Spinal cord (tissue), 10 donors: ENCODE measurements at places on chromosomes 16 and 17. TPM values are rescaled to one million over a fixed set of nuclear protein-coding genes. Genes with fewer than 3 reads are reported as not detected.

SLC38A8 gene
- 0.97 TPM for polyA plus RNA-seq

RFFL gene
- 28.1 TPM for polyA plus RNA-seq

CYBA gene
- 64.6 TPM for polyA plus RNA-seq

RGS11 gene
- polyA plus RNA-seq = 29.5 TPM

SLC12A3 gene
- polyA plus RNA-seq = 0.11 TPM

CYLD gene
- 36.4 TPM for polyA plus RNA-seq

TOB1 gene
- polyA plus RNA-seq = 38.0 TPM

MLKL gene
- polyA plus RNA-seq = 1.6 TPM

TMEM92 gene
- polyA plus RNA-seq = 3.0 TPM

ZP2 gene
- not detected for polyA plus RNA-seq

DDX42 gene
- 114 TPM for polyA plus RNA-seq

GNAO1 gene
- polyA plus RNA-seq = 278 TPM

MYH1 gene
- polyA plus RNA-seq = not detected

SOX15 gene
- 15.2 TPM for polyA plus RNA-seq

PLA2G10 gene
- 0.39 TPM for polyA plus RNA-seq

IL34 gene
- polyA plus RNA-seq = 4.0 TPM

HSPB9 gene
- 0.51 TPM for polyA plus RNA-seq

KCNJ18 gene
- not detected for polyA plus RNA-seq

C16orf89 gene
- 71.9 TPM for polyA plus RNA-seq

OMG gene
- polyA plus RNA-seq = 89.9 TPM

OTOP3 gene
- not detected for polyA plus RNA-seq
